ENCODE measurements at places on chromosomes 12 and 14.

GRCh38 chr12:104680491-104680890 lies 223.7 kb downstream of the CHST11 start:
- DNase-seq = no peak

GRCh38 chr12:118330421-118331018 lies 42.2 kb downstream of the TAOK3 start:
- DNase-seq = no peak

- no peak for DNase-seq
Observed at GRCh38 chr12:131372171-131372475, 338.8 kb upstream of the SFSWAP start.

GRCh38 chr14:25929881-25930615 lies 667.8 kb downstream of the NOVA1 start:
- no peak for DNase-seq

DNA sequence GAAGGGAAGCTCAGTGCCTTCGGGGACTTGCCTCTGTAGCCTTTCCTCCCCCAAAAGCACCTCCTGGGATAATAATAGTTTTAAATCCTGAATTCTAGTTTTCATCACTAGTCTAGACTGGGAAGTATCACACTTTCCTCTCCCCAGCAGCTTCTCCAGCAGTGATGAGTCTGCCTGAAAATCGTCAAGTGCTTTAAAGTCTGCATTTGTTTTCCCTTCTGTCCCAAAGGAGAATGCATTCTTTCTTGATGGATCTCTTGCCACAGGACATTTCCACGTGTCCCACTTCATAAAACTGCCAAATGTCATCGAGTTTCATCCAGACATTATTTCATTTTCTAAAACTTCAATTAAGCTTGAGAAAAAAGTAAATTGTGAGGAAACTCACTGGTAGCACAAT lies 15.0 kb downstream of the CSRP2 start:
- no peak for DNase-seq

DNA sequence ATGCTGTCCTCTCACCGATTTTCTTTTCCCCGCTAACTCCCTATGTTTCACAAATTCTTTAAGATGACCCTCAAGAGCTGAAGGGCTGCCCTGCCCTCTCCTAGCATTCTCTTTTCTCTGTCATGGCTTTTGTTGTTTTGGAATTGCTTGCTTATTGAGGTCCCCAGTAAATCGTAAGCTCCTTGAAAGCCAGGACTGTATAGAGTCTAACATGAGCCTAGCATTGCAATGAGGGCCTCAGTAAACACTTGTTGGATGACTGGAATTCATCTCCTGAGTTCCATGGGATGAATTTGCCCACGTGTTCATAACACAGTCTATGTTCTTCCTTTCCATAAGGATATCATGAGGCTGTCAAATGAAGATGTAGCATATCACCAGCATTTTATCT lies 92.2 kb downstream of the APAF1 start:
- no peak for DNase-seq

DNA sequence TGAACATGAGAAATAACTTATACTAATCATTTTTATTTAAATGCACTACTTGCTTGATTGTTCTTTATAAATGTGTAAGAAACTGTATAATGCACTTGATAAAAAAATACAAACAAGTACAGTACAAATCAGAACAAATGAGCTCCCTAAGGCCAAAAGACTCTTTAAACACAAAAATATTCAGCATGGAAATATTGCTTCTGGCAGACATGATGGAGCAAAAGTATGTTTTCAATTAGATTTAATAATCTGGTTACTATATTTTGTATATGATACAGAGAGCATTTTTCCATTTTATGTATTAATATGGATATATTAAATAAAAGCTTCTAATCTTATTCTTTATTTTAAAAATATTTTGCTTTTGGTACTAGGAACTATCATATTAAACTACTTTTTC lies 800.2 kb upstream of the LRFN5 start:
- DNase-seq = no peak

DNA sequence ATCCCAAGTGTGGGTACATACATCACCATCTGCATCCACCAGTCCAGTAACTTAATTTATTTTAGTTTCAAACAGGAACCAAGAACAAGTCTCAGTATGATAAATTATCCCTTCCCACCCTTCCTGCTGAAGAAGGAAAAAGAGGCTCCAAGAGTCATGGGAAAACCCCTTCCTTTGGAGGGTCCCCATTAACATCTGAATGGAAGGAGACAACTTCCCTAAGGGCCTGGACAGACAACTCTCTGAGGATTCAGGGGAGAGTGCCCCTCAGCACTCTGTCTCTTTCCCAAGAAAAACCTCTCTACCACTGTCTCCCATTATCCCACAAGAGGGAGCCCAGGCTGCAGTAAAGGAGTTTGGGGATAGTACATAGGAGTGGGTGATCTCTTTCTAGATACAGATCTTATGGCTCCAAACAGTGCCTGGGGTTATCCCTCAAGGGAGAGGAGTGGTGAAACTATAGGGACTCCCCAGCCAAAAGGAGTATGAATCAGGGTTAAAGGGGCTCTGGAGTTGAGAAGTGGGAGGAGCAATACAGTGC lies 6.2 kb downstream of the WNT10B start:
- DNase-seq = no peak

DNA sequence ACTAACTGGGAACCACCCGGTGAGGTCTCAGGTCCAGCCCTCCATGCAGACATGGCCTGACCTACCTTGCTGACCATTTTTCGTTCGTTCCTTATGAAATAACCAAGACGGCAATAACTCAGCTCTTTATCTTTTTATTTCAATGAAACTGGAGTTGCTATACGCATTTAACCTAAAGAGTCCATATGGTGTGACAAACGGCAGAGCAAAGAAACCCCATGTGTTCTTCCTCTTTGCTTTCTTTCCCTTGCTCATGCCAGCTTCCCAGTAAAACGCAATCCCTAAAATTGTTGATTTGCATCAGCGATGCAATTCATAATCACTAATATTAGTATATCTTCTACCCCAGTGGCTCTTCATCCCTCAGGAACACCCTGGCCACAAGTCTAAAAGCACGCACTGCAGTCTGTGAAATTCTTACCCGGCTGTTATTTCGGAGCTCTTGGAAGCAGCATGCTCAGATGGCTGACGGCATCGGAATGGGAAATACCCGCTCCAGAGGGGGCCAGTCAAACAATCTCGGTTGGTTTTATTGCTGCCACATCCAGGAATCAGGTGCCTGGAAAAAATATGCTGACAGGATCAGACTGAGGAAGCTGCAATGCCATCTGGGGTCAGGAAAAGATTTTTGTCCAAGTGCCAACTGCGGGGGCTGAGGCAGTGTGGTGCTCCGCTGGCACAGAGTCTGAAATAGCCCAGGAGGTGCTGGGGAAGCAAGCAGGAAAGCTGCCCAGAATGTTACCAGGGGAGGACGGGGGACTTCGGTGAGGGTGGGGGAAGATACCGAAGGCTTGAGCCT lies 28.2 kb upstream of the KCNA1 start:
- DNase-seq = no peak

DNA sequence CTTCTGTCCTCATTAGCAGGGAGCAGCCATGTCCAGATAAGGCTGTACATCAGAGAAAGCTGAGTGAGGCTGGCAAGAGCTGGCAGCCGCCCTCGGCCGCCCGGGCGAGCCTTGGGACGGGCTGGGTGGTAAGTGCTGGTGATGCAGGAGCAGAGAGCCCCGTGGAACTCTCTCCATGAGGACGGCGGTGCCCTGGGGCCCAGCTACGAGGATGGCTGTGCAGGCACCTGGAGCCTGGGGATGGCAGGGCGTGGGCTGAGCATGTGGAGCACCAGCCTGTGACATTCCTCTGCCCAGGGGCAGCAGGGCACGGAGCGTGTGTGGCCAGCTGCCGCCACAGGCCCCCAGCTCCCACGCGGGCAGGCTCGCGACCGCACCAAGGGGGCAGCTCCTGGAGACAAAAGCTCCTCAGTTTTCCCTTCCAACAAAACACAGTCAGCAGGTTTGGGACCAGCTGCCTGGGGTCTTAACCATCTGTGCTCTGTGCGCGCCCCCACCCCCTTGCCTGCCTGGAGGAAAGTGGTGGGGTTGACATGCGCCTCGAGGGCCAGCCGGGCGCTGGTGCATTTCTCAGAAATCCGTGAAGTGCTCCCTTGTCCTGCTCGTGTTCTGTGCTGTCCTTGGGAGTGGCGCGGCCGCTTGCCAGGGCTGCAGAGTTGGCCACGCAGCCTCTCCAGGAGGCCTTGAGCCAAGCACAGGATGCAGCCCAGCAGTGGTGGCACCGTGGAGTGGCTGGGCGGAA lies 21.4 kb downstream of the PACS2 start:
- no peak for DNase-seq

GRCh38 chr14:45251912-45252311 lies 1.1 kb downstream of the MIS18BP1 start:
- DNase-seq = peak; percentile 16

- no peak for DNase-seq
Observed at GRCh38 chr14:43877351-43877960, 629.6 kb downstream of the FSCB start.

- DNase-seq = no peak
Observed at GRCh38 chr12:68482014-68482413, 128.7 kb upstream of the RAP1B start.

DNA sequence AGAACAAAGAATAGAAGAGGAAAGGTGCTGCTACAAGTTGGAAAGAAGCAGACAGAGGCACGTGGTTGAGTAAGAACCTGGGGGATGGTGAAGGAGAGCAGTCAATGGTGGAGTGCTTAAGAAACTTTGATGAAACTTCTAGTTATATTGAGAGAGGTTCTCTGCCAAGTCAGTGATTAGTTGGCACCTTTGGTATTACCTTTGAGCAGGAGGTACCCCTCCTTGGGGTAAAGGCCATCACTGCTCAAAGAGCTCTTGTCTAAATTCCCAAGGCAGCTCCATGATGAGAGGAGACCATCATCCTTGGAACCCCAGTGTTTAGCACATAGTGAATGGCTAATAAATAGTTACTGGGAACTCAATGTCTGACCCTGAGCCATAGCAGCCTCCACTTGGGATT lies 1.7 kb upstream of the EGLN3 start:
- DNase-seq = no peak

All from CD4-positive, alpha-beta T cell treated with Interleukin-2 at 100 ng/mL for 4 hours (primary cell).